Activated CD4-positive, alpha-beta T cell treated with anti-CD3 and anti-CD28 coated beads, Interleukin-2, amount 50 U/mL, for 4 hours (primary cell): ENCODE measurements at places on chromosomes 7 and 10.

DNA sequence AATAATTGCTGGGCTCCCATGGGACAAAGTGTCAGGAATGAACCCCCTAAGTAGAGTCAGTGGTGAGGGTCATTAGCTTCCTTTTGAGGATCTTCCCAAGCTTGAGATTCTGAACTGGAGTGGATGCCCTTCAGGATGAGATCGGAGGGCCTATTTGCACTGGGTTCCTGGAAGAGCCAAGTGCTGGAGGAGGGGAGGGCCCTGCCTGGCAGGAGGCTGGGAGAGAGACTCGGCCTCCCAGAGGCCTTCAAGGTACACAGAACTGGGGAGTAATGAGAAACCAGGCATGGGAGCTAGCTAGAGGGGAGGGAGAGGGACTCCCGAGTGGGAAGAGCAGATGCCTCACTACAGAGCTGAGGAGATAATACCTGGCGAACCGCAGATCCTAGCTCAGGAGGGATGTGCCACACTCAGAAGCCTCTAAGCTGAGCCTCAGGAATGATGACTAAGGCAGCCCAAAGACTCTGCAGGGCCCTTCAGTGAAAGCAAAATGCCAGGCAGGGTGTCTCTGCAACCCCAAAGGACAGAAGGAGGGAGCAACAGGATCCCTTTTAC is 9.4 kb downstream of the PDAP1 start:
- no peak for DNase-seq

GRCh38 chr10:77186936-77187335 is 450.7 kb downstream of the KCNMA1 start:
- no peak for DNase-seq

DNA sequence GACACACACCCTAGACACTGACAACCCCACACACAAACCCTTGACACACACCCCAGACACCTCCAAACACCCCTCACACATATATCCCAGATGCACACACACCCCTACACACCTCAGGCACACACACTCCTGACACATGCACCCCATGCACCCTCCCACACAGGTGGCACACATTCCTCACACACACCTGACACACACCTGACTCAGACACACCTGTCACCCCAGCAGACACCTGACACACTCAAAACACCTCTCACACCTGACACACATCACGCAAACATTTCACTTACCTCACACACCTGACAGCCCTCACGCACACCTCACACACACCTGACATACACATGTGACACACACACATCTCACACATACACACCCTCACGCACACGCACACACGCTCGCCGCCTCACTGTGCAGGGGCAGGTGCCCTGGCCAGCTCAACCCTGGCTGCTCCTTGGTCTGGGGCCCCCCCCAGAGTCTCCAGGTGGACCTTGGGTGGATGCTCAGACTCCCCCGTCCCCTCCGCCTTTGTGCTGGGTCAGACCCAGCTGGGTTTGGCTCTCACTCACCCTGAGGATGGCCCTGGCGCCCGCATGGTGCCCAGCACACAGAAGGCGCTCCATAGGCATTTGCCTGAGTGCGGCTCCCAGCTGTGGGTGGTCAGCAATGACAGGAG is 3.1 kb upstream of the CALY start:
- no peak for DNase-seq

DNA sequence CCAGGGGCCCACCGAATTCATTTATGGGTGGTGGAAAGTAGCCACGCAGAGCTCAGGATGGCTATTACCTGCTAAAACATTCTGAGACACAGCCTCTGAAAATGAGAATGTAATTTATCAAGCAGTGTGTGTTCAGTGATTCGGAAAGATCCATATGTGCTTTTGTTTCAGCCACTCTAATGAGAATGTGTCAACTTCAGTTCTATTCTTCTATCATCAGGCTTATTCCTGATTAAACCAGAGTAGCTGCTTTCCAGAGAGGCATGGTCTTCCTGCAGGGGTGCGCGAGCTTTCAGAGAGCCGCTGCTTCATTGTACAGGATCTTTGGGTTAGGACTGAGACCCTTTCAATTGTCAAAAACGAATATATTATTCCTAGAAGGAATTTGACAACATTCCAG is 167.6 kb downstream of the OTUD1 start:
- DNase-seq, result no peak

- no peak for DNase-seq
These were observed 179.6 kb downstream of the CELF2 start for GRCh38 chr10:11197266-11197712.

DNA sequence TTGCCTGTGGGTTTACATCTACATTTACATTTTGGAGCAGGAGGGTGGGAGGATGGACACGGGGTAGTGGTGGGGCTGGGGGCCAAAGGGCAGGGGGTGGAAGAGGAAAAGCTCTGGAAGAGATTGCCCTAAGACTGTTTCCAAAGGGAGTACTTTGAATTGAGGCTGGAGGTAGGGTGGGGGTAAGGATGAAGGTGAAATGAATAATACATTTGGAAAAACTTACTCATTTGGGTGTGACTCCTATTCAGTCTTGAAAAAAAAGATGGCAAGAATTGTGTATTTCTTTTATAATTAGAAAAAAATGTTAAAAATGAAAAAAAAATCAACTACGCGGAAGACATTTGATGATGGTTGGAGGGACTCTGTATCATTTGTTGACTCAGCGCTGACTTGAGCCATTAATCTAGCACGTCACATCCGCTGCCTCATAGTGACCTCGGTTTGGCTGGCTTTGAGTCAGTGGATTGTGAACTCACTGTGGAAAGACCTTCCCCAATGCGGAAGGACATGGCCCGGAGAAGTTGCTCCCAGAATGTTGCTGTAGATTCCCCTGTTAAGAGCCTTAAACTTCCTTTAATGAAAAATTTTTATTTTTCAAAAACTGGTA is 2.8 kb downstream of the FAM180A start:
- no peak for DNase-seq

GRCh38 chr7:13976594-13976993 is 12.9 kb downstream of the ETV1 start:
- no peak for DNase-seq

DNA sequence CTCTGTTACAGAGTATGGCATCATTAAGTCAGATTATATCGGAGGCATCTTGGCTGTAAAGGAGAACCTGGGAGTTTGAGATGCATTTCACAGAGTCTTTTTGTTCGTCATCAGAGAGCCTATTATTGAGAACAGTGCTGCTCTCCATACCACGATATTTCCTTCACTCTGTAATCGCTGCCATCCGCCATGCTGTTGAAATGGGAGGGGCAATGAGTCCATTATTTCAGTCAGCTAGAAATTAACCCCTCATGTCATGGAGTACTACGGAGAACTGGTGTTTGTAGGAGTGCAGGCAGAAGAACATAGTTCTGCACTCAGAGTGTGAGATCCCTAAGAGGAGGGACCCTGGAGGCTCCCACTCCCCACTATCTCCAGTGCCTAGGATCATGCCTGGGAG is 59.2 kb downstream of the SLC16A12 start:
- DNase-seq, result no peak

GRCh38 chr10:70405037-70405824 is 1.3 kb downstream of the EIF4EBP2 start:
- no peak for DNase-seq

GRCh38 chr7:132575982-132576720 is at the start of gene PLXNA4:
Gene PLXNA4, minus strand, starts transcription at chr7:132576470. Its CDS starts 67,777 bp downstream, at chr7:132508693.
- DNase-seq, result no peak

DNA sequence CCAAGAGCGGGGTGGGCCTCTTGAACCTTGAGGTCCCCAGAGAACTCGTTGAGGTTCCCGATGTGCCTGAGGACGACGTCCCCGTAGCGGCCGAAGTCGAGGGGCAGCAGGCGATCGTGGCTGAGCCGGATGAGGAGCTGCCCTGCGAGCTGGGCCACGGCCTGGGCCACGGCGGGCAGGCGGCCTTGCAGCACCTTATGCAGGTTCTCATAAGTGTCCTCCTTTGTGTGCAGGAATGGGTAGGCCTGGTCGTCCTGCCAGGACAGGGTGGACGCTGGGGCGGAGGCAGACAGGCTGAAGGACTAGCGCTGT is 14.2 kb downstream of the TFR2 start:
- no peak for DNase-seq

DNA sequence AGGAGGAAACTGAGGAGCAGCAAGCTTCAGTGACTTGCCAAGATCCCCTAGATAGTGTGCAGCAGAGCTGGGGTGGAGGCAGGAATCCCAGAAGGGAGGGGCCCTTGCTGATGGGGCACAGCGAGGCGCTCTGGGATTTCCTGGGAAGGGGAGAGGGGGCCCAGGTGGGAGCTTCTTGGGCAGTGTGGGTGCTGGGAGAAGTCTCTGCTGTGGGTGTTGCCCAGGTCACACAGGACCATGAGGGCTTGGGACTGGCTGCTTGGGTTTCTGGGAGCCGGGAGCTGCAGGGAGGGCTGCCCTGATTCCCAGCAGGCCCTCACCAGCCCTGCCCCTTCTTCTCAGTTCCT is 55.2 kb downstream of the TSPAN15 start:
- DNase-seq, result no peak

- DNase-seq, result no peak
These were observed 44.2 kb downstream of the JMJD1C start for GRCh38 chr10:63421591-63421990.
